ENCODE measurements at places on chromosomes 1 and 21.

DNA sequence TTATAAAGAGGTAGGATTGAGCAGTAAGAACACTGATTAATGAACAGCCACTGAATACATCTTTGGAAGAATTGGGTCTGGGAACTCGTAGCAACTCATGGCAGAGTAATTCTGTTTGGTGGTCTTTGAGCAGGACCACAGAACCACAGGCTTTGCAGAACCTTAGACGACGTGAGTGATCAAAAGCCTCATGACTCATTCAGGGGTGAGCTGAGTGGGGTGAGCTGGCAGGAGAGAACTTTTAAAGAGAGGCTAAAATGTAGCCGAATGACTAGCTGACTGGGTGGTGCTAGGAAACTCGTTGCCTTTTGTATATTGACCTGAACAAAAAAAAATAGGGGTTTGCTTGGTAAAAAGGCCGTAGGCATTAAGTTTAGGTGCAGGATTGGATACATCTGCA is 313.8 kb downstream of the TGFB2 start:
- DNase-seq, result peak; percentile 46

DNA sequence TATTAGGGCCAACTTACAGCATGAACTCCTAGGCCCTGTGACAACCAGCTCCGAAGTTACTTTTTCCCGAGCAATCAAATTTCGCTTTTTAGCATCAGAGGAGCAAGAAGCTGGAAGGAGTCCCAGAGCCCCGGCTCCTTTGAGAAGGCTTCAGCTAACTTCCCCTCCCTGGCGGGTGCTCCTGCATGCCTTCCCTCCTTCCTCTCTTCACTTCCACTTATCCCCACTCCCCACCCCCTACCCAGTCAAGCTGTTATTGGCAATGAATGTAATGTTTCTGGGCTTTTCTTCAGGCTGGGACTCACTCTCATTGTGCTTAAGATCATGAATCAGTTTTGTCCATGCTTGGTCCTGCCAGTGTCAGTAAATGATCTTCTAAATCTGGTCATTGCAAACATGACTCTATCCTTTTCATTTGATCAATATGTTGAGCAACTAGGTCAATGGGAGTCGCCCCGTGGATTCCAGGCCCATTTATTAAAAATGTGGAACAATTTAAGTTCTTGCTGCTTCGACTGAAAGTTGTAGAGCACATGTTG is 94.5 kb upstream of the TSPAN2 start:
- peak; percentile 54 for DNase-seq

DNA sequence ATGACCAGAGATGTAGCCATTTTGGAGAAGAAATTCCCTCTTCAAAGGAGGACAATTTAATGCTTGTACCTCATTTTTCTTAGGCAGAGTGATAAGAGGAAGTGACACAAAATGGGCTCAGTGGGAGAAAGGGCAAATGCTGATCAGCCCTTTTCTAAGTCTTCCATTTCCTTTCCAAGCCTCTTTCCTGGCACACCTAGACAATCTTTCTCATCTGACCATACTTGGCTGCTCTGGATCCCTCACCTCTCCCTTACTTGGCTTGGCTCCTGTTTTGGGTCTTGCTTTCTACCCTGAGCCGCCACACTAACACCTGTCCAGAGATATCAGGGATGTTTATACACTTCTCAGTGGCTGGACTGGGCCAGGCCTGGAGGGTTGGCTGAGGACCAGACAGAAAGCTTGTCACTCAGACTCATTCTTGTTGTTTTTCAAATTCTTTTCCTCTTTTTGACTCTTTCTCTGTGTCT is 13.1 kb downstream of the TXNIP start:
- DNase-seq, result no peak

DNA sequence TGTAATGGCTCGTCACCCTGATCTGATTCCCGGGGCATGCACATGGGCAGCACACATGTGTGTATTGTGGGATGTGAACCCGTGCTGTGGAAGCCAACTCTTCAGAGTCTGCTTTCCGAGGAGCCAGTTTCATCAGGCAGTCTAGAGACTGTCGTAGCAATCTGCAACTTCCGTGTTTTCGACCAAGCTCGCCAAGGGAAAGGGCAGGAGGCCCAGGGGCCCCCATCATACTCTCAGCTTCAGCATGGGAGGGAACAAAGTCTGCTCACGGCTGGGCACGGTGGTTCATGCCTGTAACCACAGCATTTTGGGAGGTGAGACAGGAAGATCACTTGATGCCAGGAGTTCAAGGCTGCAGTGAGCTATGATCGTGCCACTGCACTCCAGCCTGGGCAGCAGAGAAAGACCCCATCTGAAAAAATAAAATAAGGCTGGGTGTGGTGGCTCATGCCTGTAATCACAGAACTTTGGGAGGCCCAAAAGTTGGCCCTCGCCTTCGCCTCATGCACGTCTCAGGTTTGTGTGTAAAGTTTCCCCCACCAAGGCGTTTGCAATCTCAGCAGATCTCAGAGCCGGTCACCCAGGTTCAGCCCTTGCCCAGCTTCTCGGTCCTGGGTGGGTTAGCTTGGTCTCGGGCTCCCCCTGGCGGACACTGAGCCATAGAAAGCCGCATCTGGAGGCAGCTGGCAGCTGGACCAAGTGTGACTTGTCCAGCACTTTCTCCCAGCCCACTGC is 48.5 kb upstream of the SLC25A33 start:
- DNase-seq, result peak; percentile 75

DNA sequence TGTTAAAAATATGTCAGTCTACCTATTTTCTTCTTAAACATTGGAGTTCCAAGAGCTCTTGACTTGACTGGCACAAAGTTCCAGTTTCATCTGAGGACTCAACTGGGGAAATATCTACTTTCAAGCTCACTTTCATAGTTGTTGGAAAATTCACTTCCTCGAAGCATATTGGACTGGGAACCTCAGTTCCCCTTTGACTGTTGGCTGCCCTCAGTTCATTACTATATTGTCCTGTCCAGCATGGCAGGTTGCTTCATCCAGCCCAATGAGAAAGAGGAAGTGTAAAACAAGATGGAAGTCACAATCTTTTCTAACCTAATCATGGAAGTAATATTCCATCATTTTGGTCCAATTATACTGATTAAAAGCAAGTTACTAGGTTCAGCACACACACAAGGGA is 54.3 kb downstream of the ZNF697 start:
- DNase-seq, result no peak

- DNase-seq, result peak; percentile 42
These were observed 176.4 kb downstream of the ETS2 start for GRCh38 chr21:38982096-38982495.

- DNase-seq, result peak; percentile 93
These were observed 388.2 kb downstream of the USP25 start for GRCh38 chr21:16117851-16118590.

- DNase-seq, result no peak
These were observed 7.2 kb downstream of the SNX7 start for GRCh38 chr1:98668733-98669132.

GRCh38 chr1:10802944-10803715 is 6.7 kb upstream of the CASZ1 start:
- DNase-seq, result no peak

GRCh38 chr1:94230920-94231319 is 6.5 kb downstream of the ARHGAP29 start:
- DNase-seq, result no peak

- peak; percentile 28 for DNase-seq
These were observed 10.5 kb downstream of the PADI3 start for GRCh38 chr1:17259233-17259873.

DNA sequence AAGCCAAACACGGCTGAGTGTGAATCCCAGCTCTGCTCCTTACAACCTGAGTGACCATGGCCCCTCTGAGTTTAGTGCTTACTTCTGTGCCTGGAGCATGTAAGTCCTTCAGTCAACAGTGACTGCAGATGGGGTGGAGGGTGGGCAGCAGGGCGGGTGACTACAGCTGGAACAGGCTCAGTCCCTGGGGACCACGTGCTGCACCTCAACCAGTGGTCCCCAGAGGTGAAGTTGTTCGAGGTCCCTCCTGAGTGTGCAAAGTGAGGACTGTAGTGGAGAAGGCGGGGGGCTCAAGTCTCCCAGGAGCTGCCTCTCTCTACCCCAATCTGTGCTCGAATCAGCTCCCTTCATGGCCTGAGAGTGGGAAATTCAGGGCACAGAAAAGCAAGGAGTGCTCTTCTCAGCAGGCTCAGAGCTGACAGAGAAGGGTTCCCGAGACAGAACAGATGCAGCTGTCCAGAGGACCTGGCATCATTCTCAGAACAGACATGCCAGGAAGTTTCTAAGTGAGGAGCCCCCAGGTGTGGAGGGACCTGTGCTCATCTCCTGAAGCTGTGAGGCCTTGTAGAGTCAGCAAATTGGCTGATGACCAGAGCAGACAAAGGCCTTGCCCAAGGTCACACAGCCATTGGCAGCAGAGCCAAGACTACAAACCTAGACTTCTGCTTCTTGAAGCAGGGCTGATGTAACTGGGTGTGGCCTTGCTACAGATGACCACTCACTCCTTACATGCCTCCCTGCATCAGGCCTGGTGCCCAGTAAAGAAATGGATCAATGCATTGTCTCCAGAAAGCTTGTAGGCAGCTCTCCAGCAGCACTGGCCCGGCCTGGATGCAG is 61.7 kb upstream of the EDN2 start:
- peak; percentile 67 for DNase-seq

DNA sequence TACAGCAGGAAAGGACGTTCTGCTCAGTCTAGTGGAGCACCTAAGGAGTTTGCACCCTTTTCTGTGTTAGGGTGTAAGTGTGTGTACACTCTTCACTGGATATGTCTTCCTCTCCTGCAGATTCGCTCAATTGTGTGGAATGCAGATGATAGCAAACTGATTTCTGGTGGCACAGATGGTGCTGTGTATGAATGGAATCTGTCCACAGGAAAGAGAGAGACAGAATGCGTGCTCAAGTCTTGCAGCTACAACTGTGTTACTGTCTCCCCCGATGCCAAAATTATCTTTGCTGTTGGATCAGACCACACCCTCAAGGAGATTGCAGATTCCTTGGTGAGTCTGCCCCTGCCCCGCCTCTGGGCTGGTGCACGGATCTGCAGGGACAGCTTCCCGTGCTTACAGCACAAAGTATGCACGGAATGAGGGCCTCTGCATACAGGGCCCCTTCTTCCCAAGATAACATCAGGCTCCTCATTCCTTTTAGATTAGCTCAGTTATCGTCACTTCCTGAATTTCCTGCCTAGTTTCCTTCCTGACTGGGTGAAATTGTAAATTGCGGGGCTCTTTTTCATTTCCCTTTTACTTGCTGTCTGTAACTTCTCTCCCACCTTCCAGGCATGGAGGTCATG is 34.6 kb downstream of the CFAP57 start:
- DNase-seq, result peak; percentile 99

GRCh38 chr21:24302400-24302799 is 1304.9 kb downstream of the MRPL39 start:
- DNase-seq, result no peak

GRCh38 chr1:31669786-31670592 is 25.3 kb upstream of the PEF1 start:
- peak; percentile 29 for DNase-seq

GRCh38 chr21:15841856-15842564 is 112.2 kb downstream of the USP25 start:
- DNase-seq, result peak; percentile 74

Data from AG10803 (cell line).